ENCODE measurements at places on chromosomes 7 and 10. TPM values are rescaled to one million over a fixed set of nuclear protein-coding genes. Genes with fewer than 3 reads are reported as not detected.

Gene PTPRZ1
- 0.89 TPM for total RNA-seq

Gene SH2B2
- 2.0 TPM for total RNA-seq

Gene KDM7A
- 7.1 TPM for total RNA-seq

Gene SUGCT
- total RNA-seq, result 7.2 TPM

Gene PRSS37
- total RNA-seq, result not detected

Gene NANOS1
- under 0.01 TPM for total RNA-seq

Gene TUBB8
- not detected for total RNA-seq

Gene VIPR2
- total RNA-seq, result not detected

Gene HMX2
- total RNA-seq, result not detected

Gene FAM13C
- total RNA-seq, result 0.50 TPM

Gene ST8SIA6
- not detected for total RNA-seq

Gene CCDC186
- 12.2 TPM for total RNA-seq

Gene TET1
- total RNA-seq, result 2.0 TPM

Gene ANKMY2
- total RNA-seq, result 39.0 TPM

Gene APBB1IP
- 0.37 TPM for total RNA-seq

Gene KCNH2
- 4.4 TPM for total RNA-seq

Gene MRPL32
- total RNA-seq, result 48.9 TPM
